ENCODE measurements at places on chromosomes 16 and 17.

DNA sequence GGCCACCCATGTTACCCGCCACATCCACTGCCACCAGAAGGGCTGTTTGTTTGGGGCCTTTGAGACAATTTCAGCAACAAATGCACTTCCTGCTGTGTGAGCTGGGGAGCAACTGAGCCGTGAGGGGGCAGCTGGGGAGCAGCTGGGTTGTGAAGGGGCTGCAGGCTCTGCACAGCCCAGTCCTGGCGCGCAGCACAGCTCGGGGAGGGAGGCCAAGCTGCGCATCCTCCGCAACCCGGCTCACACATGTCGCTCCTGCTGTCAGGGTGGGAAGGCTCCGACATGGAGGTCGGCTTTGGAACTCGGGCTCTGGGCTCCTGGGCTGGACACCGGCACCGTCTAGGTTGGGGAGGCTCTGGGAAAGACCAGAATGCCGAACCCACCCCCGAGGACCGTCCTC is 53.6 kb downstream of the CBFA2T3 start:
- no peak for DNase-seq

DNA sequence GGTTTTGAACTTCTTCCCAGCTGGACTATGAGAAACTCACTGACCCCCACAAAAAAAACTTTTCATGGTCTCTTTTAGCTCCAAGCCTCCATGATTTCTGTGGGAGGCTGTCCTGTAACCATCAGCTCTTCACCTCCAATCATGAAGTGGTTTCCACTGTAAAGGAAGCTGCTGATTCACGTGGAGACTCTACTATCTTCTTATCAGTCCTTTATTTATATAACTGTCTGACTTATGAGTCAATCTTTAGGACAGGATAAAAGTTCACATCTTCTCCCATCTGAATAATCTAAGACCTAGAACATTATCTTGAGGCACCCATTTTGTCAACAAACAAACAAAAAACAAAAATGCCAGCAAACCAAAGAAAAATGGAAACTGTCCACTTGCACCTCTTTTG is 409.9 kb downstream of the SLC39A11 start:
- DNase-seq = no peak

DNA sequence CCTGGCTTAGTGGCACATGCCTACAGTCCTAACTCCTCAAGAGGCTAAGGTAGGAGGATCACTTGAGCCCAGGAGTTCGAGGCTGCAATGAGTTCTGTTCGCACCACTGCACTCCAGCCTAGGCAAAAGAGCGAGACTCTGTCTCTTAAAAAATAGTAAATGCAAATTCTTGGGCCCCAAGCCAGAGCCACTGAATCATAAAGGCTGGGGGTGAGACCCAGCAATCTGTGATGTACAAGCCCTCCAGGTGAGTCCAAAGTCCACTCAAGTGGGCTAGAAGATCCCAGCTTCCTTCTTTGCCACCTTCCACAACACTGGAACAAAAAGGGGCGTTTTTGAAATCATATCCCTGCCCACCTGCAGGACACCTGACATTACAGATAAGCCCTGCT is 16.9 kb downstream of the TRIM25 start:
- no peak for DNase-seq

- DNase-seq = no peak
Measured at GRCh38 chr17:3966720-3967363, 2.6 kb upstream of the ATP2A3 start.

DNA sequence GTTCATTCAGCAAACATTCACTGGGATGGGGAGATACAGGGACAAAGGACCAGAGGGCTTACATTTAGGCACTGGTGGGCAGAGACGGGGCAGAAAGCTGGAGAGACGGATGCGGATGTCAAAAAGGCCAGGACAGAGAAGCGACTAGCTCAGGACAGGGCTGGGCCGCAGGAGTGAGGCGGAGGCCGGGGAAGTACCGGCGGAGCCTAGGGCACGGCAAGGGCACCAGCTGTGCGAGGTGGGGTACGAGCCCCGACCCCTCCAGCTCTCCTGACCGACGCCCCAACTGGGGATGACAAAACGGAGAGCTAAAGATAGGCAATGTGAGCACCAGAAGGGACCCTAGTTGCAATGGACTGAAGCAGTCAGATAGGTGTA is 3.9 kb upstream of the SGCA start:
- no peak for DNase-seq

DNA sequence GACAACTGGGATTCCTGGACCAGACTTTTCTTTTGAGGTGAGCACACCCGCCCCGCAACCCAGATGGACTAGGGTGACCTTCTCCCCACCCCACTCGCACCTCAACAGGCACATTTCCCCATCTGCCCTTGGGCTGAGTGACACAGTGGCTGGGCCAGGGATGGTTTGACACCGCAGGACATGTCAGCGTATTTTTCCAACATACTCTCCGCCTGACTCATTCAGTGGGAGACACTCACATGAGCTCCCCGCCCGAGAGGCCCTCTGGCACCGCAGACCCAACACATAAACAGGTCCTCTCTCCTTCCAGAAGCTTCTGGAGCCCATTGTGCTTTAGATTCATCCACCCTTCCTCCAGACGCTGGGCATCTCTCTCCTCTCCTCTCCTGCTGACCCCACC is 69.4 kb downstream of the ZDHHC7 start:
- no peak for DNase-seq

- no peak for DNase-seq
Measured at GRCh38 chr17:61955619-61956018, 27.8 kb upstream of the INTS2 start.

- DNase-seq = no peak
Measured at GRCh38 chr17:42289611-42290181, 1.4 kb downstream of the STAT5A start.

GRCh38 chr17:27631411-27631760 is 398 bp downstream of the LGALS9 start:
- DNase-seq = no peak

GRCh38 chr17:27862004-27862403 is 31.2 kb downstream of the LYRM9 start:
- no peak for DNase-seq

GRCh38 chr16:89396156-89396555 is 94.2 kb downstream of the ANKRD11 start:
- no peak for DNase-seq

DNA sequence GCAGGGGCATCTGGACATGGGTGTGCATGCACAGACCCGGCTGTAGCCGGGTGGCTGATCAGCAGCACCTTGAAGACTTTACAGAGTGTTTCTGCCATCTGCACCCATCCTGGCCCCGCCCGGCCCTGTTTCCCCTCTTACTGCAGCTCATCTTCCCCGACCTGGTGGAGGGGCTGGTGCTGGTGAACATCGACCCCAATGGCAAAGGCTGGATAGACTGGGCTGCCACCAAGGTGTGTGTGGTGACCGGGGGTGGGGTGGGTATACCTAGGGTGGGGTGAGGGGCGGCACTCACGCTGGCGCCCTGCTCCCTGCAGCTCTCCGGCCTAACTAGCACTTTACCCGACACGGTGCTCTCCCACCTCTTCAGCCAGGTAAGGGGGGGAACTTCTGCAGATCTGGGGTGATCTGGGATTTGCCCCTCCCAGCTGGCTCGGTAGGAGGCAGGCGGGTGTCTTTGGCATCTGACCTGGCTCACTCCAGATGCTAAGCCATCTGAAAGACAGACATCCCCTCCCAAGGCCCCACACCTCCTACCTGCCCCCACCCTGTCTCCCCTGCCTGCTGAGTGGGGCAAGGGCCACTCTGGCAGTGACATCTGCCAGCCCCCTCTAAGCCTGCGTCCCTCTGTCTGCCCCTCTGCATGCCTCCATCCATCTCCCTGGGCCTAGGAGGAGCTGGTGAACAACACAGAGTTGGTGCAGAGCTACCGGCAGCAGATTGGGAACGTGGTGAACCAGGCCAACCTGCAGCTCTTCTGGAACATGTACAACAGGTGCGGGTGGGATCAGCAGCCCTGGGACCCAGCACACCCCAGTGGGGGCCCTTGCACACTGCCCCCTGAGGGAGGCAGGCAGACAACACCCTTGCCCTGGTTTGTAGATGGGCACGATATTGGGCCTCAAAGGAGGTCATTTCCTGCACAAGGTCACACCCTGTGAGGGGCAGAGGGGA is 6.6 kb downstream of the NDRG4 start:
- DNase-seq = no peak

GRCh38 chr17:75640556-75641119 is 7.4 kb downstream of the SMIM5 start:
- no peak for DNase-seq

DNA sequence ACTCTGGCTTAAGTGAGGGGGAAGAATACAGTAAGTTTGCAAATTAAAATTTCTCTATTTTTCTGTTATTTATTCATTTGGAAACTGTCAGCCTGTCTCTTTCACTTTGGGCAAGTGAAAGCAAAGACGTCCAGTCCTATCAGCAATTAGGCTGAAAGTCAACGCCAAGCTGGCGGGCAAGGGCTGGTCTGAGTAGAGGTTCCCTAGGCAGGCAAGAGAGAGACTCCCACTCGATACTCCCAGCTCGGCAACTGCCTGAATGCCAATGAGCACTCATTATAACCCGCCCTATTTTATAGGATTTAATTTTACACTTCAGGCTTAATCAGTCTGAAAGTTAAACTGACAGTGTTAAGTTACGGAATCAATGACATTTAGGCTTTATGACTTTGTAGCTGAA is 14.3 kb upstream of the SLC38A8 start:
- no peak for DNase-seq

GRCh38 chr17:75571885-75572215 is 15.8 kb upstream of the MYO15B start:
- no peak for DNase-seq

DNA sequence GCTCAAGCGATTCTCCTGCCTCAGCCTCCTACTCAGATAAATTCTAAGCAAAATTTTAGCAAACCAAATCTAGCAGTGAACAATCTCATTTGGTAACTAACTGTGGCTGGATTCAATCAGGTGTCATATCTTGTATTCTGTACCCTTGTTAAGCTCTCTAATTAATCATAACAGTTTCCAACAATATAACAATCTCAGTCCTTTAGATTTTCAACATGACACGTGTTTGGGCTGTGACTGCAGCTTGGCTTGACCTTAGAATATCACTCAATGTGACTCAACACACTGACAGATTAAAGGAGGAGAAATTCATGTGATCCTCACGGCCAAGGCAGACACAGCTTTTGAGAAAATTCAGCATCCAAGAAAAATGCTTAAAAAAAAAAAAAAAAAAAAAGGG is 133.6 kb downstream of the BANP start:
- no peak for DNase-seq

GRCh38 chr17:8837563-8838075 is 29.9 kb downstream of the PIK3R6 start:
- peak; percentile 29 for DNase-seq

DNA sequence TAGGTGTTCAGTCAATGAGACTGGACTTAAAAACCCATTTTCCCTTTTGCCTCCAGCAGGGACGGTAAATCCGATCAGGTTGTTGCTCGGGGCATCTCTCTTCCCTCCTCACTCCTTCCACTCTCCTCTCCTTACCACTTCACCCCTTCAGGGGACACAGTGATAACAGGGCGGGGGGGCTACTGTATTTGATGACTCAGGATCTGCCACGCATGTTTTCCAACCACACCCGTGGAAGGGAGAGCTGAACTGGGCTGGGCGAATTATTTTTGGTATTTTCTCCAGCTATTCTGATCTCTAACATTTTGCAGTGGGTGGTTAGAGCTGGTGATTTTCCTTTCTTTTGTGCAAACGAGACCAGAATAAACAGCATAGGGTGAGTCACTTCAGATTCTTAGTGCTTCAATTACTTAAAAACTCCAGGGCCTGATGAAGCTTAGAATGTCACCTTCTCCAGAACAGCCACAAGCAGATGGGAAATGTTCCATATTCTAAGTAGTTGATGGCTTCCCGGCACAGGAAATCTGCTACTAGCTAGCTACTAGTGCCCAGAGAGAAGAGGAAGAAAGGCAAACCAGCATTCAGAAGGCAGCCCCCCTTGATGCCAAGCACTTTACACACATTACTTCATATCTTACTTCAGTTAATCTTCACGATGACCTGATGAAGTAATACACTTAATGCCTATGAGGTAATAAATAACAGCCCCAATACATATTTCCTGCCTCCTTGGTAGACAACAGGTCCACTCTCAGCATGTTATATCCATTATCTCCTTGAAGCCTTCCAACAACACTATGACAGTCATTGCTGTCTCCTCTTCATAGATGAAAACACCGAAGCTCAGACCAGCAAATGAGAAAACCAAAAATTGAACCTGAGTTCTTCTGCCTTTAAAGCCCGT is 74.1 kb downstream of the ASIC2 start:
- DNase-seq = no peak

DNA sequence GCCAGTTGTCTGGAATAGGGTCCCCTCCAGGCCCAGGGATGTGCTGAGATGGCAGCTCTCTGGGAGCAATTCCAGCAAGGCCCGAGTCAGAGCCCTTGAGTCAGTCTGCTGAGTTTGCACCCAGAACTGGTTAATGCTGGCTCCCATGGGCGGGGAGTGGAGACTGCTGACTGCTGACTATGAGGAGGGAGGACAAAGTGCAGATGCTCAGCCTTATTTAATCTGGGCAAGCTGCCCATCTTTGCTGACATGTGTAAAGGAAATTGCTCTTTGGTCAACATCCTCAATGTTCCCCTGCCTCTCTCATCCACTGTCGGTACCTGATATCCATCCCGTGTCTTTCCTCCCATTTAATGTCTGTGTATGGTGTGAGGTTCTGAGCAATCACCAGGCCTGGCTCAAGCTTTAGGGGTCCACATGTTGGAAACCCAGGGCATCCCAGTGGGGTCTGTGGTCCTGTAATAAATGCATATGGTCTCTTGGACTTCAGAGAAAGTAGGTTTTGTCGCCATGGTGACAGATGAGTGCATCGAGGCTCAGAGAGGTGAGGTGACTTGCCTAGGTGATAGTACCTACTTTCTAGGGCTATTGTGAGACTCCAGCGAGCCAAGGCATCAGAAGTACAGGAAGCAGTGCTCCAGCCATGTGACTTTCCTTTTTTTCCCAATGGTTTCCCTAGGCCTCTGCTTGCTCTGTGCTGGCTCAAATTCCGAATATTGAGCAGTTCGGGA is 20.0 kb upstream of the RNF135 start:
- DNase-seq = peak; percentile 85

GRCh38 chr16:6229186-6229585 is 1103.5 kb upstream of the RBFOX1 start:
- no peak for DNase-seq

DNA sequence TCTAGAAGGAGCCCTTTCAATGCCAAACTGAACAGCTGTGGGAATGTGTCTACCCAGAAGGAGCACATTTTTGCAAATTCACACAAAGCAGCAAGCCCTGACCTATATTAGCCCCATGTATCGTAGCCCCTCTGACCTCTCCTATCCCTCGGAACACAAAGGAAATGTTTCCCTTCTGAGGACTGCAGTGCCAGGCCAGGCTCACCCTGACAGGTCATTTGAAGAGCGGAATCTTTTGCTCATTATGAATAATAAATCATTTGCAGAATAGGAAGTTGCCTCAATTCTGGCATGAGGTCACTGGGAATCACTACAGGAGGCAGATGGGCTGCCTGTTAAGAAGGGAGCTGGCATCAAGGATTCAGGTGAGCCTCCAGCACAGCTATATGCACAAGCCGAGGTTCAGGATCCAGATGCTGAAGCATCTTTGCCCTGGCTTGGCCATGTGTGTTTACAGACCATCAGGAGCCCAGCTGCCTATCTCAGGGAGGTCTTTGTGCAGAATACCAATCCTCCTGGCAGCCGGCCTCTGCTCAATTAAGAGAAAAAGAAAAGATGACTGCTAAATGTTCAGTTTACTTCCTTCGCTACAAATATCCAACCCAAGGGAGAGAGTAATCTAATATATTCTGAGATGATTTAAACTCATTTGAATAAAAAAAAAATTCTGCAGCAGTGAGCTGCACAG is 119.4 kb downstream of the USP31 start:
- DNase-seq = peak; percentile 52

Data from NCI-H1105 treated with DMSO at 0.1 percent for 48 hours (cell line).